ENCODE measurements at places on chromosomes 13 and 19.

GRCh38 chr13:40819797-40820315 is 30.4 kb downstream of the SLC25A15 start:
- DNase-seq = no peak

DNA sequence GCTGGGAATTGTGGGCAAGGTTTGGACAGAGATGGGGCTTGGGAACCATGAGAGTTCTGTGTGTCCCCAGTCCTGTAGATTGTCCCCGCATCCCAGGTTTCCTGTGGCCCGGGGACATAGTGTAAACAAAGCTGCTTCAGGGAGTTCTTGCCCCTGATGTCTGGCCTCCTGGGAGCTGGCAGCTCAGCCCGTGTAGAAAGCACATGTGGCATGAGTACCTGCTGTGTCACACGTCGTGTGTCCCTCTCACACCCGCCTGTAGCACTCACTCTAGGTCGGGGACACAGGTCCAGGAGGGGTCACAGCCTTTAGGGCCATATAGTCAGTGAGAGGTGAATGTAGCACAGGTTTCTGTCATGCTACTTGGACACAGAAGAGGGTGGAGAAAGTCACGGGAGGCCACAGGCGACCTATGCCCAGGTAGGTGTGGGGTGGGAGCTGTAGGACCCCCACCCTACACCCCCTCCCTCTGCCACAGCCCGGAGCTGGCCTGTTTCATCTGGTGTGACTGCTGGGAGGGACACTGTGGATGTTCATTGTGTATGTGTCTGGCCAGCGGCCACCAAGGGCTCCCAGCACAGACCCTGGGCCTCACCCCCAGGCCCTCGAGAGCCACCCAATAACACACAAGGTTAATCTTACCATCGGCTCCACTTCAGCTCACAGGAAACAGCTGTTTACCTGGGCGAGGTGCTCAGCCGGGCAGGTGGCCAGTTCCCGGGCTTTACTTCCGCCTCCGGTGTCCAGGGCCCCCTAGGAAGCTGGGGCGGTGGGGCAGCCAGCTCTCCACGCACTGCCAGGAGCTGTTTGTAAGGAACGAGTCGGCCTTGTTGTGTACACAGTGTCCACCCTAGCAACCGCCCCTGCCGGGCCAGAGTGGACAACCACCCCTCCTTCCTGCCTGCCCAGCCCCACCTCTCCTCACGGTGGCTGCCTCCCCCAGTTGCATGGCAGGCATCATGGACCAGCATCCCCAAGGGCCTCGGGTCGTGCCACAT is 49.7 kb downstream of the COMP start:
- peak; percentile 64 for DNase-seq

DNA sequence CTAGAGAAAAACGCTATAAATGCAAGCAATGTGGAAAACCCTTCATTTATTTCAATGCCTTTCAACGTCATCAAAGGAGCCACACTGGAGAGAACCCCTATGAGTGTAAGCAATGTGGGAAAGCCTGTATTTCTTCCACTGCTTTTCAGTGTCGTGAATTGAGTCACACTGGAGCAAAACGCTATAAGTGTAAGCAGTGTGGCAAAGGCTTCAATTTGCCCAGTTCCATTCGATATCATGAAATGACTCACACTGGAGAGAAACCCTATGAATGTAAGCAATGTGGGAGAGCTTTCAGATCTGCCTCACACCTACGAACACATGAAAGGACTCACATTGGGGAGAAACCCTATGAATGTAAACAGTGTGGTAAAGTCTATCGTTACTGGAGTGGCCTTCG is 27.4 kb downstream of the ZNF20 start:
- DNase-seq = no peak

- DNase-seq = no peak
These were observed 205.3 kb downstream of the HS6ST3 start for GRCh38 chr13:96294930-96295881.

DNA sequence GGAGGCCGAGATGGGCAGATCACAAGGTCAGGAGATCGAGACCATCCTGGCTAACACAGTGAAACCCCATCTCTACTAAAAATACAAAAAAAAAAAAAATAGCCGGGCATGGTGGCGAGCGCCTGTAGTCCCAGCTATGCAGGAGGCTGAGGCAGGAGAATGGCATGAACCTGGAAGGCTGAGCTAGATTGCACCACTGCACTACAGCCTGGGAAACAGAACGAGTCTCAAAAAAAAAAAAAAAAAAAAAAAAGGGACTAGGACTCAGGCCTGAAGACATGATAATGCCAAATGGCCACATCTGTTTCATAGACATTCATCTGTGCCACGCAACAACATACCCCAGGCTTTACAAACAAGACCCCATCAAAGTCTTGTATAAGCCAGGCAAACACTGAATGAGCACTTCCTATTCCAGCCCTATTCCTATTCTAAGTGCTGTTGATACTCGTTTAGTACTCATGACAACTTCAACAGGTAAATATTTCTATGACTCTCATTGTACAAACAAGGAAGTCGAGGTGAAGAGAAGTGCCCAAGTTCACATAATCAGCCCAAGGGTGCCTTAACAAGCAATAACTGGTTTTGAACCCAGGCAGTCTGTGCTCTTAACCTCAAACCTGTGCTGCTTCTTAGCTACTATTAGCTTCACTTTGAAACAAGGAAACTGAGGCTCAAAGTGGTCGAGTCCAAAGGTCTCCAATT is 1.7 kb downstream of the B9D2 start:
- DNase-seq = no peak

DNA sequence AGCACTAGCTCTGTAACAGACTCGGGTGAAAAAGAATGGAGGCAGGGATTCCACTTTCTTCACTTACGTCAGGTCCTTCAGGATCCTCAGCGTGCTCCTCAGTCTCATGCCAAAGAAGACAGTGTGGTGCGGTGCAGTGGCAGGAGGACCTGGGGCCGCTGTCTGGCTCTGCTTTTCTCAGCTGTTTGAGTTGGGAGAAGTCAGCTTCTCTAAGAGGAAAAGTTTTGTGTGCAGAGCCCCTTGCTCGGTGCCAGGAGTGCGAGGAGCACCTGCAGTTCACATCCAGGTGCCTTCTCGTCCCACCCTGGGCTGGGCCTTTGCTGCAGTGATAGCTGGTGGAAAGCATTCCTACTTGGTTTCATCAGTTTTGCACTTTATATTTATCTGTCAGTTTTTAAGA is 77.9 kb upstream of the TEX29 start:
- no peak for DNase-seq

- no peak for DNase-seq
These were observed 342.8 kb downstream of the DACH1 start for GRCh38 chr13:71524245-71524612.

- no peak for DNase-seq
These were observed 76.9 kb downstream of the ING1 start for GRCh38 chr13:110790371-110790770.

GRCh38 chr19:10237702-10238101 is 6.6 kb upstream of the S1PR2 start:
- DNase-seq = no peak

DNA sequence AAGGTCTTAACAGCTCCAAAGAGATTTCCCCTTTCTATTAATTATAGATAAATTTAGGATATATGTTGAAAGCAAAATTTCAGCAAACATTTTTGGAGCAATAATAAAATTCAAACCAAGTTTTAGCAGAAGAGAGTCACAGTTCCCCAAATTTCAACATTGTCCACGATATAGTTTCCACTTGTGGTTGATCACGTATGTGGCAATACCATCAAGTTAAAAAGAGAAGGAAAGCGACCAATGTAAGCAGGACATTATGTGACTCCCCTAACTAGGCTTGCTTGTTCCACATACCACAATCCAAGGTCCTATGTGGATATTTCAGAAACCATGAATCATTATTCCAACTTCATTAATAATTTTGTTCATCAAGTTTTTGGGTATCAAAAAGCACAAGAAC is 52.8 kb downstream of the ELF1 start:
- no peak for DNase-seq

GRCh38 chr13:22161871-22162270 is 491.0 kb downstream of the FGF9 start:
- no peak for DNase-seq

- DNase-seq = no peak
These were observed 285.4 kb downstream of the ATP8A2 start for GRCh38 chr13:25657157-25657556.

DNA sequence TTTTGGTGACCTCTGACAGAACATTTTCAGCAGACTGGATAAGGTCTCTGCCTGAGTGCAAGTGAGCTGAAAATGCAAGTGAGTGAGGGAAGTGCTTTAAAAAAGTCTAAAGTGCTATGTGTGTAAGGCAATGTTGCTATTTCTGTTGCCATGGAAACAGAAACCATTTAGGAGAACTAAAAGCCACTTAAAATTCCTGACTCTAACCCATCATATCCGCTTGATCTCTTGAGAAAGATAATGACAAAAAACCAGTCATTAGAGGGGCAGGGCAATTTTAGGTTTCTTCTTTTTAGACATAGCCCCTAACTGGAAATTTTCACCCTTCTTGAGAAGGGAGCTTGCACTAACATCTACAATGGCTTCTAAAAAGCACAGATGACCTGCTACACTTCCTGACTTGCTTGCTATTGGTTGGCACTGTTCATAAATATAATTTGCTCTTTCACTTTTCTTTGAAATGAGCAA is at the start of gene CYSLTR2:
CYSLTR2 (plus strand) TSS at position 458 of the 468 bp plus-strand sequence. CDS start 52,889 bp downstream, outside the sequence.
- no peak for DNase-seq

DNA sequence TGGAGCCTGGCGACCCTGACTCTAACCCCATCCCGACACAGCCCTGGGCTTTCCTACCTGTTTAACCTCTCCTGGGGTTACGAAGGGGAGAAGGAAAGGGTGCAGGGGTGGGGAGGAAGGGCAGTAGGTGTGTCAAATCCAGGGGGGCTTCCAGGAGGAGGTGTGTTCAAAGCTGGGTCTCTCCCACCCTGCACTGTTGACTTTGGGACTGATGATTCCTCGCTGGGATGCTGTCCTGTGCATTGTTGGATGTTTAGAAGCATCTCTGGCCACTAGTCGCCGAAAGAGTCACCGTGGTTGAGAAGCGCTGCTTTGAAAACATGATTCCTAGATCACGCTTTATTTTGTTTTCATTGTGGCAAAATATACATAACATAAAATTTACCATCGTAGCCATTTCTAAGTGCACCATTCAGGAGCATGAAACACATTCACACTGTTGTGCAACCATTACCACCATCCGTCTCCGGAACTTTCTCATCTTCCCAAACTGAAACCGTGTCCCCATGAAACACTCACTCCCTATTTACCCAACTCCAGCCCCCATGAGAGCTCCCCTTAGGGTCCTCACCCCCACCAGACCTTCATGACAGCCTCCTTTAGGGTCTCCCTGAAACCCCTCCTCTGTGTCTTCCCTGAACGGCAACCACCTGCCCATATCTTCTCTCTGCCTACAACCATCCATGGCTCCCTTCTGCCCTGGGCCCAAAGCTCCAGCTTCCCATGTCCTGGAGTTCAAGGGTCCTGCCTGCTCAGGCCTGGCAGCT is 4.4 kb upstream of the FCER2 start:
- DNase-seq = no peak

GRCh38 chr13:50437252-50437651 is 406.2 kb downstream of the DLEU7 start:
- no peak for DNase-seq

- DNase-seq = peak; percentile 77
These were observed 17.3 kb downstream of the PLD3 start for GRCh38 chr19:40365613-40366401.

- no peak for DNase-seq
These were observed 16.9 kb upstream of the AP1M2 start for GRCh38 chr19:10603873-10604459.

GRCh38 chr19:13920940-13921747 is 15.1 kb downstream of the CC2D1A start:
- no peak for DNase-seq

DNA sequence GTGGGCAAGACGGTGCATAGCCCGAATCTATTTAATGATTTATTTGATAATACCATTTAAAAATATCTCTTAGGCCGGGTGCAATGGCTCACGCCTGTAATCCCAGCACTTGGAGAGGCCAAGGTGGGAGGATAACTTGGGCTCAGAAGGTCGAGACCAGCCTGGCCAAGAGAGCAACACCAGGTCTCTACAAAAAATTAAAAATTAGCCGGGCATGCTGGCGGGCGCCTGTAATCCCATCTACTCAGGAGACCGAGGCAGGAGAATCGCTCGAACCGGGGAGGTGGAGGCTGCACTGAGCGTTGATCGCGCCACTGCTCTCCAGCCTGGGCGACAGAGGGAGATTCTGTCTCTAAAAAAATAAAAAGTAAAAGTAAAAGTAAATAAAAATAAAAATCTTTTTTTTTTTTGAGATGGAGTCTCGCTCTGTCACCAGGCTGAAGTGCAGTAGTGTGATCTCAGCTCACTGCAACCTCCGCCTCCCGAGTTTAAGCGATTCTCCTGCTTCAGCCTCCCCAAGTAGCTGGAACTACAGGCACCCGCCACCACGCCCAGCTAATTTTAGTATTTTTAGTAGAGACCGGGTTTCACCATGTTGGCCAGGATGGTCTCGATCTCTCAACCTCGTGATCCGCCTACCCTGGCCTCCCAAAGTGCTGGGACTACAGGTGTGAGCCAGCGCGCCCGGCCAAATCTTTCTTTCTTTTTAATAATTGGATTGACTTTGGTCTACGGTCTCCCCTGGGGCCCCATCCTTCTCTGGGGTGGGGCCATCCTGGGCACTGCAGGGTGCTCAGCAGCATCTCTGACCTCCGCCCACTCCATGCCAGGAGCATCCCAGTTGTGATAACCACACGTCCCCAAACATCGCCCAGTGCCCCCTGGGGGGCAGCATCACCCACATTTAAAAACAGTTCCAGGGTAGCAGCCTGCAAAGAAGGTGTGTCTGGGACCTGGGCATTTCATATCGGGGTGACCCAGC is 90.7 kb downstream of the GNG7 start:
- peak; percentile 59 for DNase-seq

Data from Right ventricle myocardium inferior (tissue), 1 donor.